ENCODE measurements at places on chromosomes 6 and 20.

GRCh38 chr6:66796987-66797386 is 1090.0 kb upstream of the EYS start:
- no peak for DNase-seq

GRCh38 chr6:66771626-66772025 is 1064.6 kb upstream of the EYS start:
- no peak for DNase-seq

DNA sequence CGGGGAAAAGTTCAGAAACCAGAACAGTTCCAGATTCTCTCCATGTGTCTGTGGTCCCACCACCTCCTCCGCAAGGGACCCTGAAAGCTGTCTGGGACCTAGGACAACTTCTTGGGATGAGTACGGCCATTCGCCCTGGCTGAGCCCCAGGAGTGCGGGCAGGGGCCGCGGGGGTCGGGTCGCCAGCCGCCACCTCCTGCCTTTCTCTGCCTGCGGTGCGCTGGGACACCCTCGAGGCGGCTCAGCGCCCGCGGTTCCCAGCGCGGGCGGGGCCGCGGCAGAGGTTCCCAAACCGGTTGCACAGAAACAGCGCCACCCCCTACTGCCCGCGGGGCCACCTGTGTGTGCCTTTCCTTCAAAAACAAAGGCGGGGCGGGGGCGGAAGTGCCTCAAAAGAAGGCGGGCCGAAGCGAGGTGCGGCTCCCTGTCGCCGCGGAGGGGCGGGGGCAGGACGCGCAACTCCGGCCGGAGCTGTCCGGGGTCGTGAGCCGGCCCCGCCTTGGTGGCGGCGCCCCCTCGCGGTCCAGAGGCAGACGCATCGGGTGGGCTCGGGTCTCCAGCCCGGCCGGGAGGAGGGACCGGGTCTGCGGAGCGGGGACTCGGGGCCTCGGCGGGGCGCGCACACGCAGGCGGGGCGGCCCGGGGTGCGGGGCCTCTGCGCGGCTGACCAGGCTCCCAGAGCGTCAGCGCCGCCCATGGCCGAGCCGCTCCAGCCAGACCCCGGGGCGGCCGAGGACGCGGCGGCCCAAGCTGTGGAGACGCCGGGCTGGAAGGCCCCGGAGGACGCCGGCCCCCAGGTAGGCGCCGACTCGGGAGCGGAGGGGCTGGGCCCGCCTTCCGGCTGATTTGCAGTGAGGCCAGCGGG is at the start of gene HEBP2:
Gene HEBP2 (plus strand): TSS at position 423 of the 865 bp plus-strand sequence. CDS start 273 bp downstream, at position 696.
- DNase-seq = no peak

- DNase-seq = peak; percentile 11
Measured at GRCh38 chr20:60254901-60255411, 296.7 kb downstream of the CDH26 start.

DNA sequence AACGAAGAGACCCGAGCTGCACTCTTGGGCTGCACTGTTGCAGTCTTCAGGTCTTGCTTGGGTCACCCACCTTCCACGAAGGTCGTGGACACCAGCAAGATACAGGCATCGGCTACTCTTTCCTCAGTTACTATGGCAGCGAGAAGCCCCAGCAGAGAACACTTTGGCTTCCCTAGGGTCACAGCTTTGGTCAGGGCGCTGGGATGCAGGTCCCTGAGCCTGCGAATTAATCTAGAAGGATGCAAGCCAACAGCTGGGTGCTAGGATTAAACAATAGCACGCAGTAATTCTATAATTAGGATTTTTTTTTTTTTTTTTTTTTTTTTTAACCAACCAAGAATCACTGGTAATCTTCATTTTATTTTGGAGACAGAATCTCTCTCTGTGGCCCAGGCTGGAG is 2.1 kb downstream of the KHDC3L start:
- DNase-seq = no peak

- DNase-seq = no peak
Measured at GRCh38 chr20:48686238-48687116, 141.3 kb downstream of the PREX1 start.

DNA sequence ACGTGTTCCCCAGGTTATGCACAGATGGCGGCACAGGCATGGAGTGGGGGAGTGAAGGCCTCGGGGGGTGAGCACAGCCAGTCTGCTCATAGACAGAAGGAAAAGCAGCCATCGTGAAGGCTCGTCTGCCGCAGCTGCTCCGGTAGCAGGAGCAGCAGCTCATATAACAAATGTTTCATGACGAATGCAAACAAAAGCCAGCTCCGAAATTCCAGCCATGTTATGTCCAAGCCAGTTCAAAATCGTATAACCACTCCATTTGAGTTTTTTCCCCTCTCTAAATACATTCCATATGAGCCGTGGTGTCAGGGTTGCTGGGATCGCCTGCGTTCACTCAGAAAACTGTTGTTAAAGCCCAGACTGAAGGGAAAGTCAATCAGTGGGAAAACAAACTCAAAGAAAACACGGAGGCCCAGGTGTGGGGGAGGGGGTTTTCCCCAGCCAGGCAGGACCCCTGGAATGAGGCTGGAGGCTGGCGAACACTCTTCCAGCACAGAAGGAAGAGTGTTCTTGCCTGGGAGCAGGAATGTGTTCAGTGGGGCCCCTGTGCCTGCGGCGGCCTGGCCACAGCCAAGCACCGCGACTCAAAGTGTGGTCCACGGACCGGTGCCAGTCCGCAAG is 280.4 kb upstream of the TAB2 start:
- DNase-seq = peak; percentile 81

DNA sequence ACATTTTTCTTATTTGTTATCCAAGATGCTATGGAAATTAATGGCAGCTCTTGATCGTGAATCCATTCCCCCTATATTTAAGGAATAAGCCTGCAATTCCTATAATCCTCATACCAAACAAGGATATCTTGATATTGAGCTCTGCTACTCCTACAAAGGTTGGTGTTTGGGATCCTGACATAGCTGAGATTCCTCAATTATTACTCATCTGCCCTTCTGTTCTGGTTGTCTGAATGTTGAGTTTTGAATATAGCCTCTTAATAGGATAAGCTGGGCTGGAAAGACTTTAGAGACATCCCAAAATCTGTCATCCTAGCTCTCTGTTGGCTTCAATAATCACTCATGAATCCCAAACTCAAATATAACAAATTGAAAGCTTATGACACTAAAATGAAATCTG is 49.9 kb downstream of the CLIC5 start:
- DNase-seq = no peak

- DNase-seq = no peak
Measured at GRCh38 chr6:33216117-33216649, 7.9 kb downstream of the RING1 start.

DNA sequence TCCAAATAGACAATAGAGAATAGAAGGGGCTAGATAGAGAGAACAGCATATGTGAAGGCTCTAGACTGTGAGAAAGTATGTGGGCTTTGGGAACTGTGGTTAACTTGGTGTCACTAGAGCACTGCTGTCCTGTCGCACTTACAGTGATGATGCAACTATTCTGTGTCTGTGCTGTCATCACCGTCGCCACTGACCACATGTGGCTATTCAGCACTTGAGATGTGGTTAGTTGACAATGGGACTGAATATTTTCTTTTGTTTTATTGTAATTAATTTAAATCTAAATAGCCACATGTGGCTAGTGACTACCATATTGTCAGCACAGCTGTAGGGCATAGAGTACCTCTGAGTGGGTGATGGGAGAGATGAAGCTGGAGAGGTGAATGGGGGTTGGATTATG is 39.0 kb upstream of the IFNGR1 start:
- no peak for DNase-seq

DNA sequence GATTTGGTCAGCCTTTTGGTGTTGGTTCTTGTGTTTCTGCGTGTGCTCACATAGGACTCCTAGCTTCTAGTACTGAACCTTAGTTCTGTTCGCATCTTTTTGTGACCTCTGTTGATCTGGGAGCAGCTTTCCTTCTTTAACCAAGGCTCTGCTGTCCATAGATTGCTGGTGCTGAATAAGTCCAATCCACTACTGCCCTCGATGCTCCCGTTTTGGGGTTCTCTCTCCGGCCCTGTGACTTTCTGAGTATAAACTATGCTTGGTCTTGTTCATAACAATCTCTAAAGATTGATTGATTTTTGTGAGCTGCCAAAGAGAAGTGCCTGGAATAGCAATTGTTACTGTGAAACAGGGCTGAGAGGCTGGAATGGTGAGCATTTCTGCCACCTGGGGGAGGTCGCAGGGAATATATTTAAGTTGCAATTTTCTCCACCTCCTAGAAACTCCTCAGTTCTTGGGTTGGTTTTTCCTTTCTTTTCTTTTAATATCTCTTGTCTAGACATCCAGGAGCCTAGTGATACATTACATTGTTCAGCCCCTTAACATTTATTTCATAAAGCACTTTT is 422.9 kb upstream of the CHD6 start:
- DNase-seq = no peak

- no peak for DNase-seq
Measured at GRCh38 chr6:166798652-166799051, 157.7 kb downstream of the RNASET2 start.

DNA sequence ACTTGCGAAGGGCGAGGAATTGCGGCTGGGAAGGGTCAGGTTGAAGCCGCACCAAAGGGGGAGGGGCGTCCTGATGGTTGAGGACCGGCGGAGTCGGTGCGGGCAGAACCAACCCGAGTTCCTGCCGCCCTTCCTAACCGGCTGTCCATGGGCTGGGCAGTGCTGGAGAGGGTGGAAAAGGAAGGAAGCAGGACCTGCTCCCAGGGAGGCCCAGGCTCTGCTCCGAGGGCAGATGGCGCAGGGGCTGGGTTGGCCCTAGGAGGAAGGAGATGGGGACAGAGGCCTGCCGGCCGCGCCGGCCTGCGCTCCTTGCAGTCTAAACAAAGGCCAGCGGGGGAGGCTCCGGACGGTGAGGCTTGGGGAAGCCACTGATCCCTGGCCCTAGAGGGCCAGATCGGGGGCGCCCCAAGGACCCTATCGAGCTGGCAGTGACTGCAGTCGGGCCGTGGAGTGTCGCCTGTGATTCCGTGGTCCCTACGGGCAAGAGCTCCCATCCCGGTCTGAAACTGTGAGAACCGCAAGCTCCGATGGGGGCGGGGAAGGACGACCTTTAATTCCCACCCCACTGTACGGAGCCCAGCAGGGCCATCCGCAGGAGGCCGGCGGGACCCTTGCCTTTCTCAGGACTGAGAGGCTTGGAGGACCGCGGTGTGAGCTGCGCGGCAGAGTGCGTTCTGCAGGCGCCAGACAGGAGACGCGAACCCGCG is 39.4 kb downstream of the YTHDF1 start:
- no peak for DNase-seq

GRCh38 chr6:41392246-41392645 is 56.8 kb downstream of the NCR2 start:
- DNase-seq = no peak
